ENCODE measurements at places on chromosomes 5 and 9.
A peak's percentile ranks its signal among the peaks of the same experiment; 100 is the strongest.

DNA sequence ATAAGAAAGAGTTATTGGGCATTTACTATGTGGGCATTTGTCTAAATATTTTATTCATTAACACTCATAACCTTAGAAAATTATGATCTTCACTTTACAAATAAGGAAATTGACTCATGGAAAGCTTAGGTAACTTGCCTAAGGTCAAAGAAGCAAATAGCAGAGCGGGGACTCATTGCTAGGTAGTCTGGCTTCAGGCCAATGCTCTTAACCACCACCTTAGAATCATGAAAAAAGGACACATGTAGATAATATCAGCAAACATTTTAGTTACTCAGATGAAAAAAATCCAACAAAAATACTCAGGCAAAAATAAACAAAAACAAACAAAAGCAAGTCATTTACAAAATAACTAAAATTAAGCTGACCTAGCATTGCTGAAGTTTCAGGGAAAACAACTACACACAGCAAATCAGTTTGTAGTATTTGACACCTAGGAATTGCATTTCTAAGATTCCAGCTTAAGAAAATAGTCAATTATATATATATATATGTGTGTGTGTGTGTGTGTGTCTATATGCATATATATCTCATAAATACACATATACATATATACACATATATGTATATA, 166.0 kb downstream of the HMHB1 start:
- no peak for DNase-seq

GRCh38 chr5:173420108-173420507, 91.9 kb upstream of the STC2 start:
- no peak for DNase-seq

DNA sequence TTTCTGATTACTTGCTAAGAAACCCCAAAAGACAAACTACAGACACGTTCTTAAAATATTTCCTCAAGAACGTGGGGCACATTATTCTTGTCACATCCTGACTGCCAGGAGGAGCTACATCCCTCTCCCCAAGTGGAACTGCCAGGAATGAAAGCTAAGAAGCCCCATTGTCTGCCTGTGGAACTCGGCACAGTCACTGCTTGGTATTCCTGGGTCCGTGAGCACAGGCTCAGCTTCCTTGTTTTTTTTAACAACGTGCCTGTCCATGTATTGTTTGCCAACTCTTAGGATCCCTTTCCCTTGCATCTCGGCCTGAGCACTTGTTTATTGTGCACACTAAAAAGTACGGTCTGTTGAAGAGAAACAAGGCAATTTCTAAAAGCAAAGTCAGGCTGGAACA, 47.0 kb upstream of the SELENOP start:
- DNase-seq = peak; percentile 91

GRCh38 chr5:134139891-134140469, 25.5 kb downstream of the TCF7 start:
- DNase-seq = no peak

DNA sequence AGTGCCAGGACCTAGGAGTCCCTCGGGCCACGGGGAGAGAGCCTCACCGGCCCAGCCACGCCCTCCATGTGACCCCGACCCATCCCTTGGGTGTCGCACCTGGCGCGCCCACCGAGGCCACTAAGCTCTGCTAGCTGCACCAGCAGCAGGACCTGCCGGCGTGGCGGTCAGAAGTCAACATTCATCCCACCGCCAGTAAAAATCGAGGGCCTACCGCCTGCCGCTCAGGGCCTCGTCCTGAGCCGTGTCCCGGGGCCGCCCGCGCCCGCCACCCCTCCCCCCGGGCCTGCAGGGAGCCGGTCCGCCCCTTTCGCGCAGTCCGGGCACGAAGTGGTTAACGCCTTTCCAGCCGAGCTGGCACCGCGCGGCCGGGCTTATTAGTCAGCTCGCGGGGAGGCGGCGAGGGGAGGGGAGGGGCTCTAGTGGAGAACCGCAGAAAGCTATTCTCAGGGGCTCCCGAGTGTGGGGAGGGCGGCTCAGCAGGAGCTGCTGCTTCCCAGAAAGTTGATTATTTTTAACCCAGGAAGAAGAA, 124.4 kb downstream of the C9orf50 start:
- DNase-seq = peak; percentile 95

DNA sequence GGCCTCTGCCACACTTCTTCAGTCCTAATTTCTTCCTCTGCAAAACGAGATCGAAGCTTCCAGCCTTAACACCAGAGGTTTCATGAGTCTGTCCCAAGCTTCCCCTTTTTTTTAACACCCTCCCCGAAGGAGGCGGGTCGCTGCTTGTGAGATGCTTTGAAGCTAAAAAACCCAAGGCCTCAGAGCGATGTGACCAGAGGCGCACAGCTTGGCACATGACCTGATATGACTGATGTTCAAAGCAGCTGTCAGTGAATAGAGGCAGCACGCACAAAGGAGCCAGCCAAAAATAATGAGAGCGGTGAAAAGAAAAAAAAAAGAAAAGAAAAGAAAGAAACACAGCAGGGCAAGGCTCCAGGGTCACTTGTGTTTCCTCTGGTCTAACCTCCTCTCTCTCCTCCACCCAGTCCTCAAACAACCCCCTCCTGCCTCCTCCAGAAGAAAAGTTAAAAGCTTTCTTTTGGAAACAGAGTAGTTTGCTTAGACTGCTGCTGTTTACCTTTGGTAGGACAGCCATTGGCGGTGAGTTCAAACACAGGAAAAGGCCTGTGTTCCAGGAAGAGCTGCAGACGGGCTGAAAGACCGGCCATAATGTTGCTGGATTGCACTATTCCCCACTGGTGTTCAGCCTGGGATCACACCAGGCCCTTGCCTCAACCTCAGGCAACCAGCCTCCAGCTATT, 10.9 kb upstream of the ZNF366 start:
- peak; percentile 42 for DNase-seq

DNA sequence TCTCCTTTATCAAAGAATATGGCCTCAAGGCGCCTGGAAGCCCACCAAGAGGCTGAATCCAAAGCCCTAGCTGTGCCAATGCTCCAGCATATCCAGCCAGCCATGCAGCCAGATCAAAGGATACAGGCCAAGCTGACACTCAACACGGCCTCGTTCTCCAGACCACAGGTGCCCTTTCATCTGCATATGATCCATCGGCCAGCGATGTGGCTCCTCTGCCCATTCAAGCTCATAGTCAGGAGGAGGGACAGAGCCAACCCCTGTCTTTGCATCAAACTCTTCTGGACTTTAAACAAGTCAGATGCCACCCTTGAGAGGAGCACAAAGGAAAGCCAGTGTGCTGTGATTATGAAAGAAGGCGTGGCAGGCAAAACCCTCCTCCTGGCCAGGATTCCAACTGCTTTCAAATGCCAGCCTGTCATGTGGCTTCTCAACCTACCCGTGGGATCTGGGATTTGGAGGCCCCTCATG, 42.5 kb downstream of the ADAM19 start:
- no peak for DNase-seq

- DNase-seq = no peak
These were observed 197.0 kb downstream of the ALDH1A1 start for GRCh38 chr9:72755836-72756235.

- DNase-seq = no peak
These were observed 70.3 kb downstream of the TSSK1B start for GRCh38 chr5:113364466-113364865.

- DNase-seq = no peak
These were observed 55.4 kb downstream of the GOLM1 start for GRCh38 chr9:86043999-86044398.

- no peak for DNase-seq
These were observed 21.3 kb downstream of the CYSTM1 start for GRCh38 chr5:140196115-140196814.

- peak; percentile 48 for DNase-seq
These were observed 388.9 kb upstream of the TRPC7 start for GRCh38 chr5:136754216-136754615.

DNA sequence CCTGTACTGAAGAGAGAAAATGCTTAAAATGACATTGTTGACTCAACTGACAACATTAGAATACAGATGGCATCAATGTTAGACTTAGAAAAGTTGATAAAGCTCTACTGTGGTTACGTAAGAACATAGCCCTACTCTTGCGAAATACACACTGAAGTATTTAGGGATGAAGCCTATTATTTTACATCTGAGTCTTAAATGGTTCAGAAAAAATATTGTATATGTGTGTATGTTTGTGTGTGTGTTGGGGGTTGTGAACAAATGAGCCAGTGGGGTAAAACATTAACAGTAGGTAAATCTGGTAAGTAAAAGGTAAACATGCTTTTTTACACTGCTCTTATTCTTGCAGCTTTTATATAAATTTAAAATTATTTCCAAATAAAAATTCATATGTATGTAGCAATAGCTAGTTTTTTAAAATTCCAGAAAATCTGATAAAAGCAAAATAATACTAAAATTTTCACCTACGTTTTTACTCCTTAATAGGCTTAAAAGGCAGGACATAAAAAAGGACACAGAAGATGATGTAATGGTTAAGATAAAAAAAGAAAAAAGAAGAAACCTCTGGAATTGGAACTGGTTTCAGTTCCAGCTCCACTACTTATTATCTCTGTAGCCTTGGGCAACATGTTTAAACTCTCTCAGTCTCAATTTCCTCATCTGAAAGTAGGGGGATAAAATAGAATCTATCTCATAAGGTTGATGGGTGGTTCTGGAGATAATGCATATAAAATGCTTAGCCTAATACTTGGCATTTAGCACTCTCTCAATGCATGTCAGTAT, 44.3 kb downstream of the GARNL3 start:
- no peak for DNase-seq

DNA sequence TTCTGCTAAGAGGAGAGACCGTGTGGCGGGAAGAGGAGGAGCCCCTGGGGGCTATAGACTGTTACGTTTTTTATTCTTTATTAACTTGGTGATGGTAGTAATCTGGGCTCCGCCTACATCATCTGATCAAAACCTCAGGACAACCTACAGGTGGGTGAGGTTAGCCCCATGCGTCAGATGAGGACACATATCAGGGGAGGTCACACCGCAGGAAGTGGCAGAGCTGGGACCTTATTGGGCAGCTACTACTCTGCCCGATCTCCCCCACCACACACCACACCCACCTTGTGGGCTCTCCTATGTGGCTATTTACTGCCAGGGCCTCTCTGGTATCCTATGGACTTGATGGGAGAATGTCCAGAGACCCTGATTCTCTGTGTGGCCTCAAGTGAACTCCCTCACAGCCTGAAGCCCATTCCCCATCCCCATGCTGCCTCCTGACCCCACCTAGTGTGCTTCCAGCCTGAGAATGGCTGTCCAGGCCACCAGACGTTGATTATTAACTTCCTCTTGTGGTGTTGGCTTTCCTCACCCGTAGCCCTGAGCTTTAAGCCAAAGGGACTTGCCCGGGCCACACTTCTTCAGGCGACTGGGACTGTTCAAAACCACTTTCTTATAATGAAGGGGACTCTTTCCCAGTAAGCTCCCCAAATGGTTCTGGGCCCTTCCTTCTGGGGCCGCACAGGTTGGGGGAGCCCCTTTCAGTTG, 8.2 kb downstream of the UNC5A start:
- no peak for DNase-seq

DNA sequence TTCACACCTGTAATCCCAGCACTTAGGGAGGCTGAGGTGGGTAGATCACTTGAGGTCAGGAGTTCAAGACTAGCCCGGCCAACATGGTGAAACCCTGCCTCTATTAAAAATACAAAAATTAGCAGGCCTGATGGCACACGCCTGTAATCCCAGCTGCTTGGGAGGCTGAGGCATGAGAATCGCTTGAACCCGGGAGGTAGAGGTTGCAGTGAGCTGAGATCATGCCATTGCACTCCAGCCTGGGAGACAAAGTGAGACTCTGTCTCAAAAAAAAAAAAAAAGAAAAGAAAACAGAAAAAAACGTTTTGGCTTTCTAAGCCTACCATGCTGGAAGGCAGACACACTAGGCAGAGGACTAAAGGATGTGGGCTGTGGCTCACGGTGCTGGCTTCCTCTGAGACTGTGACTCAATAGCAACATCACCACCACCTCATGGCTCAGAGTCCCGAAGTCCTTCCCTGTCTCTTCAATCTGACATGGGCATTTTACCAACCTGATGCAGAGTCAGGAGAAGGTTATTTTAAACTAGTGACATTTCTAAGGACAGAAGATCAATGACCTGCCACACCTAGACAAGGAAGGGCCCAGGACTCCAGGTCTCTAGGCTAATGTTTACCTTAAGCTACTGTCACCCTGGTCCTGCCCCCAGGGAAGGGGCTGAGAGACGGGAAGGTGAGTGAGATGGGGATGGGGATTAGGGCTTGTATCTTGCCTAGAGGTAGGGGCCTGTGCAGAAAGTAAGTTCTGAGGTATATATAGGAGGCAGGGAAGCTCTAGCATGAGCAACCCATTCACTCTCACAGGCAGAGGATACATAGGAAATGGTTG, 3.7 kb downstream of the ECSCR start:
- DNase-seq = no peak

DNA sequence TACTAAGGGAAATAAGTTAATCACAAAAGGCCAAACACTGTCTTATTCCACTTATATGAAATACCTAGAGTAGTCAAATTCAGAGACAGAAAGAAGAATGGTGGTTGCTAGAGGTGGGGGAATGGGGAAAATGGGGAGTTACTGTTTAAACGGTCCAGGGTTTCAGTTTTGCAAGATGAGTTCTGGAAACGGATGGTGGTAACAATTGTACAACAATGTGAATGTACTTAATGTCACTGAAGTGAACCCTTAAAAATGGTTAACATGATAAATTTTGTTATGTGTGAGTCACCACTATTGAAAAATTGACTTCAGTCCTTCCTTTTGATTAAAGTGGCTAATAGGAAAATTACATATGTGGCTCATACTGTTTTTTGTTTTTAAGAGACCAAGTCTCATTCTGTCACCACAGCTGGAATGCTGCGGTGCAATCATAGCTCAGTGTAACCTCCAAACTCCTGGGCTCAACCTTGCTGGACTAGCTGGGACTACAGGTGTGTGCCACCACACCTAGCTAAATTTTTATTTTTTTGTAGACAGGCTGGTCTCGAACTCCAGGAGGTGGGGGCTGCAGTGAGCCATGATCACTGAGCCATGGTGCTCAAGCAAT, 8.7 kb downstream of the UBQLN1 start:
- DNase-seq = no peak

- DNase-seq = no peak
These were observed 88.8 kb downstream of the NR3C1 start for GRCh38 chr5:143314659-143315058.

DNA sequence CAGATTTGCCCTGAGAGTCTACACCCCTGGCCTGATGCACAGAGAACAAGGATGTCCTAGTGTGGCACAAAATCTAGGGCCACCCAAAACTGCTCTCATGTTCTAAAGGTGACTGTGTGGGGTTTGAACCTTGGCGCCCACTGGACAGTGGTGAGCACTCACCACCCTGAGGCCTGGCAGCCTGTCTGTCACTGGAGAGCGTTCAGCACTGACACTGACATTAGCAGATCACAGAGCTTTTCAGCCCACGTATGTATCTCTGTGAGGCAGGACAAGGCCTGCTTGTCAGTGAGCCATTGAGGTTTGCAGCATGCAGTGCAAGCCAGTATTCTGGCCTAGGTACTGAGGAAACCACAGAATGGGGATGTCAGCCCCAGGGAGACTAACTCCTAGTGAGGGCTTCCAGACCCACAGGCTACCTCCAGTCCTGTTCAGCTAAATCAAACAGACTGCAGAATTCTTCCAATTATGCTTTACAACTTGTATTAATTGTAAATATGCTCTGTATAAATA, 38.9 kb upstream of the SLC2A8 start:
- no peak for DNase-seq

Data from putamen (tissue), 1 donor.